Stimulated activated CD8-positive, alpha-beta memory T cell treated with anti-CD3 and anti-CD28 coated beads, Interleukin-2, amount 100 ng/mL, for 1 hour (primary cell): ENCODE measurements at places on chromosomes 2 and 18.

GRCh38 chr2:122180972-122181371 is 425.5 kb downstream of the TSN start:
- no peak for DNase-seq

GRCh38 chr2:196915507-196916189 is 10.9 kb downstream of the PGAP1 start:
- DNase-seq = no peak

- DNase-seq = no peak
These were observed 61.3 kb downstream of the MGAT4A start for GRCh38 chr2:98669675-98670074.

- no peak for DNase-seq
These were observed 638.5 kb downstream of the CNTNAP5 start for GRCh38 chr2:124663645-124663997.

GRCh38 chr18:49841236-49842217 is 28.2 kb upstream of the ACAA2 start:
- DNase-seq = no peak

DNA sequence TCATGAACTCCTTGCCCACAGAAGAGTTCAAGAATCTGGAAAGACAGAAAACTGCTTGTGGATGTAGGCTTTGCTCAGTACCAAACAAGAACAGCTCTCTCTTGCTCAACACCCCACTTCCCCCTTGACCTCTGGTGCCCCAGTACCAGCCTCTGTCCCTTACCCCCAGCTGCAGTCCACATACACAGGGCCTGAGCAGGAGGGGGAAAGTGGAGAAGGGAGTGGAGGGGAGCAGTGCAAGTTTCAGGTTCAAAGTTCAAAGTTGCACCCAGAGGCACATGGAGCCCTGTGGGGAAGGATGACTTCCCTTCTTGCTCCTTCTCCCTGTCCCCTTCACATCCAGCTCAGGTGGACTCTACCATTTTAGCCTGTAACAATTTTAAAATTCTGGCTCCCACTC is 61.1 kb upstream of the LPIN2 start:
- no peak for DNase-seq
